GM12892 (cell line): ENCODE measurements at places on chromosomes 4 and X.

GRCh38 chr4:23861897-23862296 is 27.9 kb downstream of the PPARGC1A start:
- no peak for DNase-seq

DNA sequence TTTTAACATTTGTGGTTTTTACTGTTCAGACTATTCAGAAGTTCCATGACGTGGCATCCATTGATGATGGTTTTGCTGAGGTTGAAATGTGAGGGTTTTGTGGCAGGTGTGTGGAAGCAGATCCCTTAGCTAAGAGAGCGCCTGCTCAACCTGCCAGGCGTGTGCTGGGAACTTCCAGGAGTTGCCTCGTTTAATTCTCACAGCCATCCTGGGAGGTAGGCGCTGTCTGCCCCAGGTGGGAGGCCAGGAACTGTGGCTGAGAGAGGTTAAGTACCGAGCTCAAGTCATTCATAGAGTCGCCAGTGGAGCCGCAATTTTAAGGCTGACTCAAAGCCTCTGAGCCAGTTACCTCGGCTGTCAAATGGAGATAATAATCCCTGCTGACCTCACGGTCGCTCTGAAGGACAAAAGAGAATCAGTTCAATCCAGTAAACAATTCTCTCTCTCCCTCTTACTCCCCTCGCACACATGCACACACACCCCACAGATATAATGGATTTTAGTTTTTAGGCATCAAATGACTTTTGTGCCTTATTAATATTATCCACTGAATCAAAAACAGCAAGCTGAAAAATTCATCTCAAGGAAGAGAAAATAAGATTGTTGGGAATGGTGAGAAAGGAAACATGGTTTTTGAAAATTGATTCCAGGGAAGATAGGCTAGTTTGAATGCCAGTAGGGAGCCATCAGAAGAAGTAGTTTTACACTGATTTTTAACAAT is 171.3 kb downstream of the PTTG2 start:
- DNase-seq = no peak

GRCh38 chr4:181659202-181659601 is 584.0 kb upstream of the TENM3 start:
- DNase-seq = no peak

- no peak for DNase-seq
Observed at GRCh38 chr4:176755613-176756012, 37.1 kb downstream of the VEGFC start.

DNA sequence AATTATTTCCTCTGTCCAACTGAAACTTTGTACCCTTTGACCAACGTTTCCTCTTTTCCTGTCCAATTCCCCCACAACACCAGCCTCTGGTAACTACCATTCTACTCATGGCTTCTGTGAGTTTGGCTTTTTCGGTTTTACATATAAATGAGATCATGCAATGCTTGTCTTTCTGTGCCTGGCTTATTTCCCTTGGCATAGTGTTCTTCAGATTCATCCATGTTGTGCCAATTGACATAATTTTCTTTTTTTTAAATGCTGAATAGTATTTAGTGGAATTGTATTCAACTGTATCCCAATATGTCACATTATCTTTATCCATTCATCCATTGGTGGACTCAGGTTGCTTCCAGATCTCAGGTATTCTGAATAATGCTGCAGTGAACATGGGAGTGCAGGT is 222.5 kb upstream of the GALNTL6 start:
- DNase-seq = no peak

GRCh38 chr4:159158083-159158617 is 55.3 kb downstream of the RAPGEF2 start:
- no peak for DNase-seq

GRCh38 chr4:2339458-2340271 is 77.8 kb upstream of the MXD4 start:
- DNase-seq = no peak

DNA sequence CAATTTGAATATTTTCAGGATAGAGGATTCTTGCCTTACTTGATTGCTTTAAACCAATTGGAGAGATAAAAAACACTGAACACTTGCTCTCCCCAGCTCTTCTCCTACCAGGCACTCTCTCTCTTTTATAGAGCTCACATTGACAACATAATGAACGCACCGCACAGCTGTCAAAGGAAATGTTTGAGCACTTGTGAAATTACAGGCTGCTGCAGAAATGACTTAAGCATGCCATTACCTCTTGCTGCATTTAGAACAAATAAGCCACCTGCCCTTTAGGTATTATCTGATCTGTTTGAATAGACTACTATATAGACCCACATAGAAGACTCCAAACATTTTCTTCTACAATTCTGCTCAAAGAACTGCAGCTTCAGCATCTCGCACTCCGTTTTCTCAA is 227.7 kb downstream of the C4orf33 start:
- no peak for DNase-seq

DNA sequence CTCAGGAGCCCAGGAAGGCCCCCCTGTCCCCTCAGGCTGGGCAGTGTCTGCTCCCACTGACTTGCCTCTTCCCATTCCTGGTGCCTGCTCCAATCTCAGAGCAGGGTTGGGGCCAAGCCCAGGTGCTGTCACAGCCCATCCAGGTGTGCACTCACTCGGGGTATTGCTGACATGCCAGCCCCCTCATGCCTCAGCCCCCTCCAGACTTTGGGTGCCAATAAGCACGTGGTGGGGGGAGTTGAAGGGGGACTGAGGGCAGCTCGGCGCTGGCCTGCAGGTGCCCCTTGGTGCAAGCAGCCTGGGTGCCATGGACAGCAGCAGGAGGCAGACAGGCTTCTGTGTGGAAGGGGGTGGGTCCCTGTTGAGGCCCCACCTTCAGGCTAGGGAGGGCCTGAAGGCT is 28.4 kb downstream of the NAA11 start:
- no peak for DNase-seq

DNA sequence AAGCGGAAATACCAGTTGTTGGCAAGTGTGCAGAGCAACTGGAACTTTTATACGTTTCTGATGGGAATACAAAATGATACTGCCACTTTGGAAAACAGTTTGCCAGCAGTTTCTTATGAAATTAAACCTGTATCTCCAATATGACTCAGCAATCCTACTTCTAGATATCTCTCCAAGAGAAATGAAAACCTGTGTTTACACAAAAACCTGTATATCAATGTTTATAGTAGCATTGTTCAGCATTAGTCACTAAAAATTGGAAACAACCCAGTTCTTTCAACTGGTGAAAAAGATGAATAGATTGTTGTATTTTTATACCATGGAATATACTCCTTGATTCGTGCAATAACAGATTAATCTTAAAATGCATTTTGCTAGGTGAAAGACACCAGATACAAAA is 26.8 kb downstream of the ATP7A start:
- no peak for DNase-seq

DNA sequence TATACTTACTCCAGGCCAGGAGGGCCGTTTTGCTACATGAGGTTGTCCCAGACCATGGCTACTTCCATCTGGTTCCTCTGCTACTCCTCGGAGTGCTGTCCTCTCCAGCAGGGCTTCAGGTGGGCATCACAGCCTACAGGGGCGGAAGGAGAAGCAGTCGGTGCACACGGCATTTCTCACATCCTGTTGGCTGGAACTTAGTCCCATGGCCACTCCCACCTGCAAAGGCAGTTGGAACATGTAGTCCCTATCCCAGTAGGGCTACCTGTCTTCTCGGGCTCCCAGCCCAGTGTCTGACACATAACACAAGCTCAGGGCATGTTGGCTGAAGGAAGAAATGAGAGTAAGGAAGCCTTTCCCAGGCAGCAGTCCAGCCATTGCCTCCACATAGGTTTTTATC is 7.7 kb upstream of the STK32B start:
- DNase-seq = no peak

GRCh38 chrX:155682834-155683233 is 70.1 kb upstream of the TMLHE start:
- no peak for DNase-seq

DNA sequence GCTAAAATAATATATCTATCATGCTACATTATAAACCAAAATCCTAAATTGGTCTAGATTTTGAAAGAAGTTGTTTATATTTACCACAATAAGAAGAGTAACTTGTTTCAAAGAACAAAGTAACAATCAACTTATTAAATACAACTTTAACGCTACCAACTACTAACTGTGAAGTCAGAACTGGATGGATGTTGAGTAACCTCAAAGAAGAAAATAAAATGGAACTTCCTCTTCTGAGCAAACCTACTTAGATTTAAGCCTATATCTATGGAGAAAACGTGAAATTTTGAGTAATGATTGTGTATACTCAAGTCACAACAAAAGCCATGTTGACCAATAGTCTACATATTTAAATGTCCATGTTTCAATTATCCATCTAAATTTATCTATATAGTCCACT is 25.7 kb downstream of the SH3RF1 start:
- no peak for DNase-seq

DNA sequence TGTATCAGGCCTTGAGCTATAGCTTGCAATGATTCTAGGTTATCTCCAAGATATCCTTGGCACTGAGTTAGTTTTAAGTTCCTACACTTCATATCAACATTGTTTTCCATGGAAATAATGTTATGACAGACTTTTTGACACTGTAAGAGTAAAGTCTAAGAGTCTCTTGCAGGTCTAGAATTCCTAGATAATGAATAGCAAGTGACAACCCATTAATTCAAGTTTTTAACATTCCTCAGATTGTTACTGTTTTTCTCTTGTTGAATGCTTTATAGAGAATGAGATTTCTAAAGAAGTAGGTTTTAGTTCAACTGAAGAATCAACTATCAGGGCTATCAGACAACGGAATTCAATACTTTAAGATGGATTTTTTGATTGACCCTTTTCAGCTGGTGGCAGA is 276.1 kb downstream of the PPP3CA start:
- no peak for DNase-seq

GRCh38 chr4:183099537-183100297 is 660 bp downstream of the WWC2 start:
- peak; percentile 11 for DNase-seq

DNA sequence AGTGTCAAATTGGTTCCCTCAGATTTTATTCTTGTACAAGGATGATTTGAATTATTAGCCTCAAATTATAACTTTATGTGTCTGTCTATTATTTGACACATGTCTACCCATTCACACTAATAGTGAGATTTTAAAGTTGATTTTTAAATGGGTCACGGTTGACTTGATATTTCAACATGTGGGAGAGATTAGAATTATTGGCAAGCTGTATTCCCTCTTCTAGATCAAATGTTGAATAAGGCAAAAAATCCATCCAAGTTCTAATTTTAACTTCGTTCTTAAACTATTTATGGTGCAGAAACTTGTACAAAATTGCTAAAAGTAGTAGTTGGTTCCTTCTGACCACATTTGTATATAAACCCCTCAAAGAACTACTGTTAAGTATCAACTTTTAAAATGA is 1498.0 kb downstream of the STIM2 start:
- DNase-seq = no peak

DNA sequence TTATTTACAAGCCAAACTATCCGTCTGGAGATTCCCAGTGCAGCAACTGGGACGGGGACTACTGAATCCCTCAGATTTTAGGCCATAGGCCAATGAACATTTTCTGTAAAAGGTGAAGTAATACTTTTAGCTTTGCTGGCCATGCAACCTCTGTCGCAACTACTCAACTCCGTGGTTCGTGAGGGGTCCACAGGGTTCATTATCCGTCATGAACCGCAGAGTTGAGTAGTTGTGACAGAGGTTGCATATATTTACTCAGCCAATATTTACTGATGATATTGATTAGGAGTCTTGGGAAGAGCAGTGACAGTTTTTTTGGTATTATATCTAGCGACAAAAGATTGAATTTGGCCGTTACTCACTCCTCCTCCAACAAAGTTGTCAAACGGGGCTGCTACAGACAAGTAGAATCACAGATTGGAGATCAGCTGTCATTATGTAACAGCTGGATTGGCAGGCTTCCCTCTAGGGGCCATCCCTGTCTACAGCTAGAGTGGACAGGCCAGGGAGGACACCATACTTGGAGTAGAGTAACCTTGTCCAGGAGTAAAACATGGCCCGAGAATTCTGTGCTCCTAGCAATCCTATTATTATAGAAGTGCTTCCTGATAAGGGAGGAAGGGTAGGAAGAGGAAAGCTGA is 37.2 kb upstream of the CD38 start:
- no peak for DNase-seq

GRCh38 chrX:135112096-135112729 is 8.1 kb downstream of the ETDB start:
- no peak for DNase-seq

DNA sequence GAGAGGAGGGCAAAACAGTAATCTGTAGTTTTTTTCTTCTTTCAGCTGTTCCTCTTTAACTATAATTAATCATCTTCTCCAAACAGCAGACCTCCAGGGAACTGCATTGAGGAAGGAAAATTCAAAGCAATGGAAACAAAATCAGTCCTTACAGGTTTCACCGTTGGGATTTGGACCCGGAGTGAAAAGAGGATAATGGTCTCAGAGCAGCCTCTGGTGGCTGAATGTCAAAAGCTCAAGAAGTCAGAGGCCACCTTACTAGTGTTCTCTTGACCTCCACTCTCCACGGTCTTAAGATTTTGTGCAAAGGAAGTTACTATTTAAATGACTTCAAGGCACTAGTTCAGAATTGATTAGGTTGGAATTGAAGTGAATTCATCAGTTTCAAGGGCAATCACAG is 16.0 kb upstream of the MID1 start:
- DNase-seq = no peak

GRCh38 chrX:84907324-84907968 is 96.2 kb upstream of the APOOL start:
- DNase-seq = no peak

DNA sequence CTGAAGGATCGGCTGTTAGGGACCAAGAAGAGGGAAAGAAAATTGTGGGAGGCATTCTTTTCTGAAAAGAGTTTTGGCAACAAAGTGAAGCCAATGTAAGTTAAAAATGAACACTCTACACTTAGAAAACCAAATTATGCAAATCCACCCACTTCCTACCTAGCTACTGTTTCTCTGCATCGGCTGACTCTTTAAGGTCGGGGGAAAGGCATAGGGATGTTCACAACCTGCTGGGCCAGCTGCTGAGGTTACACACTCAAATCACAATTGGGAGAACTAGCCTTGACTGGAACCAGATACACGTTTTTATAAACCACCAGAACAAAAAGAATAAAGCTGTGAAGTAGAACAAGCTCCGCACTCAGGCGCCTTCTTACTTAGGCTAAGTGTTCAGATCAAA is 165.7 kb downstream of the LDB2 start:
- DNase-seq = no peak

DNA sequence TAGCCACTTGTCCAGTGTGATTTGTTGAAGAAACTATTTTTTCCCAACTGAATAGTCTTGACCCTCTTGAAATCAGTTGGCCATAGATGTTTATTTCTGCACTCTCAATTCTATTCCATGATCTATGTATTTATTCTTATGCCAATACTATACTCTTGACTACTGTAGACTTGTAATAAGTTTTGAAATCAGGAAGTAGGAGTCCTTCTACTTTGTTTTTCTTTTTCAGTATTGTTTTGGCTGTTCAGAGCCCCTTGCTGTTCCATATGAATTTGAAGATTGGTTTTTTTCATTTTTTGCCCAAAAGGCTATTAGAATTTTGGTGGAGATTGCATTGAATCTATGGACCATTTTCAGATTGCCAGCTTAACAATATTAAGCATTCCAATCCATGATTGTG is 10.2 kb downstream of the SAP30 start:
- no peak for DNase-seq

GRCh38 chr4:145722561-145722960 is 42.6 kb downstream of the C4orf51 start:
- no peak for DNase-seq

GRCh38 chr4:84496331-84496705 is 2.8 kb downstream of the NKX6-1 start:
- no peak for DNase-seq
